Naive thymus-derived CD4-positive, alpha-beta T cell (primary cell): ENCODE measurements at places on chromosomes 7 and 10.
A peak's percentile ranks its signal among the peaks of the same experiment; 100 is the strongest.

- no peak for DNase-seq
Measured at GRCh38 chr7:72446131-72446530, 34.0 kb upstream of the CALN1 start.

DNA sequence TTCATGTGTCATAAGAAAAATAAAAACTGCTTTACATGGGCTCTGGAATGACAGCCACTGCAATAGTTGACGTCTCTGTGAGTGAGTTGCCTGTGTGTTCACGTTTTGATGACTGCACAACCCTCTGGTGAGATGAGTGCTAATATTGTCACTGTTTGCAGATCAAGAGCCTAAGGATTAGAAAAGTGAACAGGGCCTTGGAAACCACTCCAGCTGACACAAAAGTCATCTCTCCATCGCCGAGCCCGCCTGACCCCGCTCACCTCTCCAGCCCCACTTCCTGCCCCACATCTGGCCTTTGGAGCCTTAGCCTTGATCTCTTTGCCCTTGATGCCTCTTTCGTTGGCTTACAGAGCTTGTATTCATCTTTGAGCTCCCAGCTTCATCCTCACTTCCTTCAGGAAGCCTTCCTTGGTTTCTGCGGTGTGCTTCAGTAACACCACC lies 351.7 kb downstream of the TCERG1L start:
- DNase-seq = no peak

GRCh38 chr7:87658553-87658952 lies 30.4 kb downstream of the RUNDC3B start:
- no peak for DNase-seq

- no peak for DNase-seq
Measured at GRCh38 chr7:34137176-34137575, 231.8 kb downstream of the BMPER start.

DNA sequence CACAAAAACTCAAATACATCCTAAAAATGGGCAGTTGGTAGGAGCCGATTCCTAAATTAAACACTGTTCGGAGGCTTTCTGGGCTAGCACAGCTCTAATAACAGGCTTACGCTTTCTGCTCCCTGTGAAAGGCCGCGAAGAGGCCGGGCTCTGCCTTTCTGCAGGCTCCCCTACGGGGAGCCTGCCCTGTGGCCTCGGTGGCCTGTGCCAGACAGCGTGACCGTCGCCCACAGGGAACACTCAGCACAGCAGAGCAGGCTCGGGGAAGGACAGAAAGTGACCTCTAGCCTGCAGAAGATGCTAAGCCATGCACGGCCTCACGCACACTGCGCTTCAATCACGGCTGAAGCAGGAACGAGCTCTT lies 64.2 kb downstream of the DIP2C start:
- DNase-seq = no peak

DNA sequence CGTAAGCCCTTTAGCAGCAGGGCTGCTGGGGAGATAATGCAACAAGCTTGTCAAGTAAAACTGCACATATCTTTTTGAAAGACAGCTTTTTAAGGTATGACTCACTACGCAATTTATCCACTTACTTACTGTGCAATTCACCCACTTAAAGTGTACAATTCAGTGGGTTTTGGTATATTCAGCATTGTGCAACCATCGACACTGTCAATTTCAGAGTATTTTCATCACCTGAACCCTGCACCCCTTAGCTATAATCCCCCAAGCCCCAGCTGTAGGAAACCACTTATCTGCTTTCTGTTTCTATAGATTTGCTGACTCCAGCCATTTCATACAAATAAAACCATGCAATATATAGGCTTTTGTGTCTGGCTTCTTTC lies 168.0 kb downstream of the PTPN20 start:
- no peak for DNase-seq

DNA sequence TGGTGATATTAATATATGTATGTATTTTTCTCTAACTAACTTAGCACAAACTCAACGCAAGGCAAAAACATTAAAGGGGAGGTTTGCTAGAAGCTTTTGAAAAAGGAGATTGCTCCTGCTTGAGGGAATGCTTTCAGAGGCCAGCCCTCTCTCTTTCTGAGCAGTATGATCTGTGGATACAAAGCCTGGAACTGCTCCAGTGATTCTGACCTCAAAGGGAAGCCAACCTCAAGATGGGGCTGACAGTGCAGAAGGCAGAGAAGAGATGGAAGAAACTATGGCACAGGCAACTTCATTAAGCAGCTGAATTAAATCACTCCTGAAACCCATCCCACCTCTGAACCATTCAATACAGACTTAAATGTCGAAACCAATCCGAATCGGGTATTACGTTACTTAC lies 102.4 kb downstream of the USP6NL start:
- no peak for DNase-seq

GRCh38 chr10:44929356-44930255 lies 18.5 kb downstream of the TMEM72 start:
- no peak for DNase-seq

- DNase-seq = no peak
Measured at GRCh38 chr10:71436268-71437125, 39.8 kb downstream of the CDH23 start.

DNA sequence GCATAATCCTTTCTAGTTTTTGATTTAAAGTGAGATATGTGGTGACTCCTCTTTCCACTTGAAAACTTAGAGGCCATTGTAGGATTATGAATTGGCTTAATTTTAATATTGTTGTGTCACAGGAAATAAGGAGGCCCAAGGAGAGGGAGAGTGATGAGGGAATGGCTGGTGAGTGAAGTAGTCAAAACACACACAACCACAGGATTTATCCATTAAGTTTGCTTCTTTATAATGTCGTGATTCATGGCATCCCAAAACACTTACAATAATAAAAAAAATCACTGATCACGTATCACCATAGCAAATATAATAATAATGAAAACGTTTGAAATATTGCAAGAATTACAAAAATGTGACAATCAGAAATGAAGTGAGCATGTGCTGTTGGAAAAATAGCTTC lies 1215.5 kb upstream of the LRRTM3 start:
- DNase-seq = no peak

DNA sequence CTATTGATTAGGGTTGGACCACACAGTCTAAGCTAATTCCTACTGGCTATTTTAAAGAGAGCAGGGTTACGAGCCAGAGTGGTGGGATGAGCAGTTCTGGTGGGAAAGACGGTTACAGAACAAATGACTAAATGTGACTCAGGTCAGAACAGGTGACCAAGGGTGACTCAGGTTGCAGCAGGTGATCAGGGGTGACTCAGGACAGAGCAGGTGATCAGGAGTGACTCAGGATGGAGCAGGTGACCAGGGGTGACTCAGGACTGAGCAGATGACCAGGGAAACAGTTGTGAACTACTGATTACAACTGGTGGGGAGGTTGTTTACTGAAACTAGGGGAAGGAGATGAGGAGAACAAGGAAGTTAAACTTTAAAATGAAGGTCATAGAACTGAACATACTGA lies 366.3 kb downstream of the ABCA13 start:
- no peak for DNase-seq

- no peak for DNase-seq
Measured at GRCh38 chr7:40120020-40120419, 14.4 kb downstream of the MPLKIP start.

DNA sequence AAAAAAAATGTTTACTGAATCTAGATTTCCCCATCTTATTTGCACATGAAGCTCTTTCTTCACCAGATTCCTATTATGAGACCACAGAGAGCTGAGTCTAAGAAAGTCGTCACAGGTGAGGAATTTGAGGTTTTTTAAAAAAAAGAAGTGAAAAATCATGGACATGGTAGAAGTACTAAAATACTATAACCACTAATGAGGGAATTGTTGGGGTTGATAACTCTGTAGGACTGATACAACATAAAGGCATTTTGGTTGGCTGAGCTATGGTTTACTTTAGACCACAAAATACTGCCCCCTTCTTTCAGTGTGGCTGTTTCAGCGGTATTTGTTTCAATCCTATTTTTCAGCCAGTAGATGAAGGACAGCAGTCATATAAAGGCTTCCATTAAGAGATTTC lies 1111.3 kb downstream of the TYW1 start:
- no peak for DNase-seq

GRCh38 chr7:155721056-155721455 lies 76.6 kb downstream of the RBM33 start:
- DNase-seq = no peak

- DNase-seq = no peak
Measured at GRCh38 chr7:115178835-115179234, 256.9 kb downstream of the MDFIC start.

DNA sequence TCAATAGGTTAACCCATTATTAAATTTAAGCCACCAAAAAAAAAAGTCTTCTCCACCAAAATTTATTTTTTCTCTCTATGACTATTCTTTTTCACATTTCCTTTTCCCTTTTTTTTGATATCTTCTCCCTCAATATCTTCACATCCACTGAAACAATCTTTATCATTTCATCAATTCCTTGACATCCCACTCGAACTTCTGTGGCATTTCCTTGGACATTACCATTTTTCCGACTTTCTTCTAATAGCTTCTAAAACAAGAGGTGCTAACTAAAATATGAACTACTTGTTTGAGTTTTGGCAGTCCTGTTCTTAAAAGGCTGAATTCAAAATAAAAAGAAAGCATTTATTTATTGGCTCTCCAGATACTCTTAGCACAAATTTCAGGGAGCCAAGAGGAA lies 684 bp upstream of the CTNNA3 start:
- DNase-seq = no peak

DNA sequence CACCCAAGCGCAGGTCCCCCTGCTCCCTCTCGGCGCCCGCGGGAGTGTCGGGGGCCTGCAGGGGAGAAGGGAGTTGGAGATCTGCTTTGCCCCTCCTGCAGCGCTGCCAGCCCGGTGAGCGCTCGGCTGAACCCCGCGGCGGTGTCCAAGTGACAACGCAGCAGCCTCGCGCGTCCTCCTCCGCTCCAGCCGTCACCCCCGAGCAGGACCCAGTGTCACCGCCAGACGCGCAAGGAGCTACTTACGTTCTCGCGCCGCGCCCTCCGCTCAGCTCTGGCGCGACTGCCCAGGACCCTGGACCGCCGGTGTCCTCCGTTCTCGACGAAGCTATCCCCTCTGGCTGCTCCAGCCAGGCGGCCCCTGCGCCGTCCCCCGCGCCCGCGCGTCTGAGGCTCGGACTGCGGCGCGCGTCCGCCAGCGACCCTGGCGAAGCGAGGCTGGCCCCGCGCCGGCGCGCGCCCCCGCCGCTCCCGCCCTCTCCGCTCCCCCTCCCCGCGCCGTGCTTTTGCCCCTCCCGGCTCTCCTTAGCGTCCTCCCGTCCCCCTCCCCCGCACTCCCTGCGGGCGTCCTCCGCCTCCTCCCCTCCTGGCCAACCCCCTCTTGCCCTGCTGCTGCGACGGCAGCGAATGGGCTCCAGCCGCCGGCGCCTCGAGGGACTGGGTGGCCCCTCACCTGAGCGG lies at the start of gene NRCAM:
Gene NRCAM (minus strand): TSS at position 439 of the 680 bp plus-strand sequence. CDS start 216,372 bp downstream, outside the sequence.
- peak; percentile 32 for DNase-seq

- DNase-seq = no peak
Measured at GRCh38 chr7:136869991-136870865, 1.8 kb downstream of the CHRM2 start.

DNA sequence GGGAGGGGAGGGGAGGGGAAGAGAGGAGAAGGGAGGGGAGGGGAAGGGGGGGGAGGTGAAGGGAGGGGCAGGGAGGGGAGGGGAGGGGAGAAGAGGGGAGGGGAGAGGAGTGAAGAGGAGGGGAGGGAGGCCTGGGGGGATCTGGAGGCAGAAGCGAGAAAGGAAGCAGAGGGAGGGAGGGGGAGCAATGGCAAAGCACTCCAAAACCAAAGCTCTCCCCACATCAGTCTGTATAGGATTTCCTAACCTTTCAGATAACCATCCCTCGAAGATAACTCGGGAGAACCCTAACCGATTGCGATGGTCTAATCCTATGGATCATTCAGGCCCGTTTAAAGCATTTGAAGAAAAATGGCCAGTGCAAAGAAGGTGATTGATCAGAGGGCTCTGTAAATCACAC lies 19.0 kb downstream of the EBF3 start:
- DNase-seq = no peak

DNA sequence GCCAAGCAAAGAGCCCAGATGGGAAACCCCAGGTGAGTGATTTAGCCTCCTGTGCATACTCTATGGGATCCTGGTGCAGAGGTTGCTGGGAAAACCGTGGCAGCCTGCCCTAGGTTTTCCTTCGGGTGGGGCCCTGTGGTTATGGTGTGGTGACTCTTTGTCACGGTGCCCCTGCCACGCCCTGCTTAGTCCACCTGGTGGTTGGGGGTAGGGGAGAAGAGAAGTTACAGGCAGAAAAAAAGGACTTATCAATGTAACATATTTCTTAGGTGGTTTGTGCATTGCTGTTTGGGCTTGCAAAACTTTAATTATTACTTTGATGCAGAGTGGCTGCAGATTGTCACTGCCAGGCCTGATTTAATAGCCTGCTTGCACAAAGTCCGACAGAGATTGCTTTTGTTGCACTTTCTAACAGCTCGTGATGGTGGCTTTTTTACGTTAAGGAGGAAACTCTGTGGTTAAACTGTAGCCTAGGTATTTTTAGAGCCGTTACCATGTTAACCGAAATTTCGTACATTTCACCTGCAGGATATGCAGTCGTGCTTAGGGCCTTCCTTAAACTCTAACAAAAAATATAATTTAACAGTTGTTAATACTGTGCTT lies 197.4 kb downstream of the RNLS start:
- DNase-seq = no peak

DNA sequence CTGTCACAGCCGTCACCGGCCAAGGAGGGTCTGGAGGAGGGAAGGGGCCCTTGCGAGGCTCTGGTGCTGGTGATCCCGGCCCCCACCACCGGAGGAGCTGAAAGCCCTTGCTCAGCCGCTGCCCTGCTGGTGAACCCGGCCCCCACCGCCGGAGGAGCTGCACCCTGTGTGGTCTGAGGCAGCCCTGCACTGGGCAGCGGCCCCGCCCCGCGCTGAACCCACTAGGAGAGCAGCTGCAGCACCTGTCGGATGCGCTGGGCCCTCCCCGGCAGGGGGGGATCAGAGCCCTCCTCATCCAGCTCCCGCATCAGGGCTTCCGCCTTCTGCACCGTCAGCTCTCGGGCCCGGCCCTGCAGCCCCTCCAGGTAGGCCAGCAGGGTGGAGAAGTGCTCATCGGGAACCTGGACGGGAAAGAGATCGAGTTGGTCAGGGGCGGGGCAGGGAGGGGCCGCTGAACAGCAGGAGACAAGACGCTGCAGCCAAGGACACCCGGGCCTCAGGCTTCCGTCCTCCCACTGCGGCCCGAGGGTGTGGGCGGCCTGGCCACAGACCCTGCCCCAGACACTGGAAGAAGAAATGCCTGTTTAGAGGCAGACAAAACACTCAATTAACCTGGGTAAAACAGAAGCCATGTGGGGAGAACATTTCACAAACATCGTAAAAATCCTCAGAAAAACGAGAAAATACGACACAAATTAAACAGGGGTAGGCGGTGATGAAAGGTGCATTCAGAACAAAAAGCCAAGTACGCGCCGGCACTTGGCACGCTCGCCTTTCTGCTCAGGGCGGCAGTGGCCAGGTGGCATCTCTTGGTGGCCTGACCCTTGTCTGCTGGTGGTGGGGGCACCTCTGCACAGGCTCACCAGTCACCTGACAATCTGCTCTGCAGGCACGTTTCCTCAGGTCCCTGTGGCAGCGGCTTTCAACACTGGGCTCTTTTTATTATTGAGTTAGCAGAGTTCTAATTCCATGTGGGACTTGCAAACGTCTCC lies 14.7 kb downstream of the CYP2W1 start:
- DNase-seq = no peak
